Keratinocyte (primary cell): ENCODE measurements at places on chromosomes 5 and 9.

- DNase-seq = no peak
Measured at GRCh38 chr9:110975969-110976368, 62.3 kb downstream of the LPAR1 start.

DNA sequence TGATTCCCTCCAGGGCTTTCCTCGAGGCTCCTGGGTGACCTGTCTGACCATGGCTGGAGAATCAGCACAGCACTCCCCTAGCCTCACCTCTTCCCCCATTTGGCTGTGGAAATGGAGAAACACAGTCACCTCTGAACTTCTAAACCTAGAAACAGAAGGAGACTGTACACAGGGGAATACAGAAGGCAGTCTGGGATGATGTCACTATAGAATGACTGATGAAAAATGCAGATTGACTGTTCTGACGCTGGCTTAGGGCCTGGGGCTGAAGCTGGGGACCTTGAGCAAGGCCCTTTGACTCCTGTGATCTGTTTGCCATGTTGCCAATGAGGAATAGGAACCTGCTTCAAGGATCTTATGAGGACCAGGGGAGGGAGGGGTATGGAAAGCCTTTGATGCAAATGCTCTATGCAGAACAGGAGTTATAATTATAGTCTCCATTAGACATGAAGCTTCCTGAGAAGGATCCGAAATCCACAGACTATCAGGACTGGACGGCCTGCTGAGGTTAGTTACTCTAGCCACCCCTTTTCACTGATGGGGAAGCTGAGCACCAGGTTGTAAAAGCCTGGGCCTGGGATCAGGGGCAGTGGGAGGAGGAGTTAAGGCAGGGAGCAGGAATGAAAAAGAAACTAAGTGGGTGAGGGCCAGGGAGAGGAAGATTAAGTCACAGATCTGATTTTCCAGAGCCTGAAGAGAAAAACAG is 24.4 kb upstream of the ANXA6 start:
- DNase-seq = no peak

DNA sequence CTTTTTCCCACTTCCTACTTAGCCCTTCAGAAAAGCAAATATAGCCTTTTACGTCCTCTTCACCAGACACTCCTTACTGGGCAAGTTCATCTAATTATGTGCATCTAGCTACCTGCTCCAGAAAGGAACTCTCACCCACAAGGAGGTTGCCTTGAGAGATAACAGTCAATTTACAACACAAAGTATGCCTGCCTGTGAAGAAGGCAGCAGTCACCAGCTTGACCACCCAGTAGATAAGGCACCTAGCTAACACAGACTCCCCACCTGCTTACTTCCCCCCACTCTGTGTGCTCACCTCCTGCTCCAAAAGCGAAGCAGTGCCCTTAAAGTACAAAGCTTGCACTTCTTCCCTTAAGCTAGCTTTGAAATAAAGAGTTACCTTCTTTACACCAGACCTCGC is 111.7 kb upstream of the MRPS30 start:
- no peak for DNase-seq

DNA sequence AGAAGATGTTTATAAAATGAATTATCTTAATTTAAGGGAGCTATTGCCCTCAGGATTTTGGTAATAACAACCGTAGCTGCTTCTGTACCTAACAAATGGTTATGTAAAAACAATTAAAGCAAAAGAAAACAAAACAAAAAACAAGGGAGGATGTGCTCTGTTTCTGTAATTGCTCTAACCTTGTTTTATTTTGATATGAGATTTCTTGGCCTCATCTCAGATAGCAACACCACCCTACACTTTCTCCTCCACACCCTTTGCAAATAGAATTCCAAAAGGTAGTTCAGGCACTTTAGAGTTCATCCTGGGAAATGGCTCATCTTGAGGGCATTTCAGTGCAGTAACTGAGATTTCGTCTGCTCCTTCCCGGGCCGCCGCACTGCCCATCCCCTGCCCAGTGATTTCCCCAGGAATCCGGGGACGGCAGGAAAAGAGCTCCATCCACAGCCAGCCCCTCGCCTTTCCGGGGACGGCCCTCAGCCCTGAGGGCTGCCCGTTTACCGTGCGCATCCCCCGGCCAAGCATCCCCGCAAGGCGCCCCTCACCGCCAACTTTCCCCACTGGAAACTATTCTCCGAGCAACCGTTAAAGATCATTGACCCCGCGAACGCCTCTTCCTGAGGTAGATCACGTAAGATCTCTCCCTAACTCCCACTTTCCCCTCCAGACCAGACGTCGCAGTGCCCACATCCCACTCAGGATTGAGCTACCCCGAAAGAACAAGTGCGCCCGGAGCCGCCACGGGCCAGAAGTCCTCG is 1.2 kb downstream of the FNBP1 start:
- no peak for DNase-seq

GRCh38 chr9:113956901-113957300 is 80.8 kb downstream of the ZNF618 start:
- no peak for DNase-seq

GRCh38 chr5:36374266-36374862 is 72.7 kb upstream of the RANBP3L start:
- DNase-seq = no peak

DNA sequence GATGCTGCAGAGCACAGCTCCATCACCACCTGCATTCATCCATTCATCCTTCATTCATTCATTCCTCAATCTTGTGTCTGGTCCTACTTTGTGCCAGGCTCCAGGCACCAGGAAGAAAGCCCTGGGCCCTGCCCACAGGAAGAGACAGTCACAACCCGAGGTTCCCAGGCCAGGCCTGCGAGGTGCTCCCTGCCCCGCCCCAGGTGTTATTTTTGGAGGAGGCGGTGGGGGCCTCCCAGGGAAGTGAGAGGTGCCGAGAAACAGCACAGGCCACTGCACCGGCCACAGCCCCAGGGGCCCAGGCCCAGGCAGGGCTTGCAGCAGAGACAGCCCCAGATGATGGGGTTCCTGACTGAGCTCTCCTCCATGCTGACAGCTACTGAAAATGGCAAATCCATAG is 33.4 kb downstream of the VAV2 start:
- no peak for DNase-seq

DNA sequence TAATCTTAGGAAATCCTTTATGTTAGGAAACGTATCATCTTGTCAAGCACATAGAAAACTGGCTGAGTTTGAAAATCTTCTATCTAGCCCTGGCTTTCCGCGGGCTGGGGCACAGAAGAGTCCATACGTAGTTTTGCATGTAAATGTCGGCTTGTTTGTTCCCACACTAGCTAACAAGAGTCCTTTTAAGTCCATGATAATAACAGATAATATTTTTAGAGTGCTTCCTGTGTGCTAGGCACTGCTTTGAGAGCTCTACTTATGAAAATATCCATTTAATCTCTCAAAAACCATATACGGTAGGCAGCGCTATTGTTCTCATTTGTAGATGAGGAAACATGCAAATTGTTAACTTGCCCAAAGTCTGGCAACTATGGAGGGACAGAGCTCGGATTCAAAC is 40.5 kb downstream of the FYB1 start:
- no peak for DNase-seq

DNA sequence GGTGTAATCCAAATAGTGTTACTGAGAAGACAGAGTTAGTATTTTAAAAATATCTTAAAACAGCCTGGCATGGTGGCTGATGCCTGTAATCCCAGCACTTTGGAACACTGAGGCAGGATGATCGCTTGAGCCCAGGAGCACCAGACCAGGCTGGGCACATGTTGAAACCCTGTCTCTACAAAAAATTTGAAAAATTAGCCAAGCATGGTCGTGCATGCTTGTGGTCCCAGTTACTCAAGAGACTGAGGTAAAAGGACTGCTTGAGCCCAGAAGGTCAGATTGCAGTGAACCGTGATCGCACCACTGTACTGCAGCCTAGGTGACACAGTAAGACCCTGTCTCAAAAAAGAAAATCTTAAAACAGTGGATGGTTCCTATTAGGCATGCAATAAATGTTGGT is 12.4 kb downstream of the IFNA1 start:
- DNase-seq = no peak

GRCh38 chr5:9282211-9282610 is 263.7 kb downstream of the SEMA5A start:
- DNase-seq = no peak

GRCh38 chr5:133531178-133531577 is 81.2 kb downstream of the FSTL4 start:
- DNase-seq = no peak

DNA sequence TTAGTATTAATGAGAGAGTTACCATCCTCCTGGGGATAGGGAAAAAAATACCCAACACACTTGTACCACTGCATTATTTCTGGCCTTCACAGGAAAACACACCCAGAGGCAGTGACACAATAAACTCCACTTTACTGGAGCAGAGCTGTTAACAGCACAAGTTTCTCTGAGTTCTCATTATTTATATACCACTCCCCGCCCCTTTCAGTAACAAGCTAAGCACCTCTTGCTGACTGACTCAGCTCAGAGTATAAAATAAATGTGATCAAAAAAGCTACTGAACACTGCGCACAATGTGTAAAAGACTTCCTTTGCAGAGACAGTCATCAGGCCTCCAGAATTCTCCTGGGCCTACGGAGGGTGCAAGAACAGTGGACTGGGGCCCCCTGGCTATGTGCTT is 21.6 kb downstream of the KLF9 start:
- no peak for DNase-seq

DNA sequence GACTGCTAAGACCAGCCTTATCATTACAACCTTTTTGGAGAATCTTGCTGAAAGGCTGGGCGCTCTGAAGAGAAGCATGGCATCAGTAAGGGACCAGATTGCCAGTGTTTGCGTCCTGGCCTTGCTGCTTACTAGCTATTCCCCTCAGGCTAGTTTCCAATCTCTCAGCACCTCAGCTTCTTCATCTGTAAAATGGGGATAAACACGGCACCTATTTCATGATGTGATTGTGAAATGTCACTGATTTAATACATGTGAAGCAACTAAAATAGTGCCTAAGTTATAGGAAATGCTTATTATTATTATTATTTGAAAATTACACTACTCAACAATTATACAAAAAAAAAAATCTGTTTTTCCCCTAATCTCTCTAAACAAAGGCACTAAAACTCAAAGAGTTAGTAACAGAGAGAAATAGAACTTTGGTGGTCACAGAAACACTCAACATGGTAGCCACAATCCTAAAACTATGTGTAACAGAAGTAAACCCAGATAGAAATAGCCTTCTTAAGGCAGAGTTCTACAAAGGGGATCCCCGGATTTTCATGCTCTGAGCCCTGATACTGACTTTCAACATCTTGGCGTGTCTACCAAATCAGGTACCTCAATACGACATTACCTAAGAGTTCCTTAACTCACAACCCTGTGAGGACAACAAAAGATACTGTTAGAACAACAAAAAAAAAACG is 62.0 kb downstream of the ENC1 start:
- DNase-seq = no peak

DNA sequence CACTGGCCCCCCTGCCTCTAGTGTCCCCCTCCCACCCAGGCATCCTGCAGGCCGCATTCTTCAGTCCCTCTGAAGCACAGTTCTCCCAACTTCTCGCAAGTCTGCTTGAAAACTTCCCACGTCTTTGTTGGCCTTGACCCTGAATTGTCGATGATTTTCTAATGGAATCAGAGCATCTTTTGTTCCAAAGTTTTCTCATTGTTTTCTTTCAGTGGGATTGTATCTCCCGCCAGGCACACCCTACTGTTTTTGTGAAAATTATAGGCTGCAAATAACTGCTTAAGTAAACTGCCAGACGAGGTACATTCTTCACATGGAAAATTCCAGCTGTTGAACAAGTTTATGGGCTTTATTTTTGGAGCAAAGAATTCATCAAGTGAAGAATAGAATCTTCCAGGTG is 122.6 kb upstream of the SLC25A48 start:
- DNase-seq = no peak

DNA sequence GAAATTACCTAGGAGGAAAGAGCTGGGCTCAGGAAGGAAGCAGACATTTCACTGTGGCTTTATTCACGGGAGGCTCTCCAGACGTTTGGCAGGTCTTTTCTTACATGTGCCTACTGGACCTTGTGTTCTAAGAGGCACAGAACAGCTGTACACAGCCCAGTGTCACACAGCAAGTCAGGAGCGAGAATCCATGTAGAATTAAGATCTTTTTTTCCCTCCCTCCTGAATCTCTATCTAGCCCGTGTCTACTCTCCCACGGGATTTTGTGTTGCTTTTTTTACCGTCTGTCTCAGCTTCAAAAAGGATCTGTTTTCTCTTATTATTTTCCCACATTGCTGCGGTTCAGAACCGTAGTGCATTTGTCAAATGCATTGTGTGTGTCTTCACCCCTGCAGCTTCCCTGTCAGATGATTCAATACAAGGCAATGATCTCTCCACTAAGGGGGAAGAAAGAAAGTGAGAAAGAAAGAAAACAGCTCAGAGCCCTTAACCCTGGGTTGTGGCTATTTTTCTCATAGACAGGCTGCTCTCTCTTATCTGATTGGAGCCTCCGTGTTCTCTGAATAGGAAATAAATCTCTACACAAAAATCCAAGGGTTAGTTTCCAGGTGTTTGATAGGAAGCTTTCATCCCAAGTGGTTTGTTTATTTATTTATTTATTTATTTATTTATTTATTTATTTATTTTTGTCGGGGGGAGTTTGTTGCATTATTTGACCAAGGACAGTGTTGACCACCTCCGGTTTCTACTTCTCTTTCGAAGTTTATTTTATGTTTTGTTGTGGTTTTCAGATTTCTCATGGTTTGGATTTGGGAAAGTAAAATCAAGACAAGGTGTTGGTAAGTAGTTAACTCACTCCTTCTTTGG is 191.0 kb downstream of the NTRK2 start:
- no peak for DNase-seq

- no peak for DNase-seq
Measured at GRCh38 chr5:67293226-67293625, 96.6 kb upstream of the CD180 start.

- no peak for DNase-seq
Measured at GRCh38 chr5:114838937-114839336, 330.8 kb downstream of the TRIM36 start.

DNA sequence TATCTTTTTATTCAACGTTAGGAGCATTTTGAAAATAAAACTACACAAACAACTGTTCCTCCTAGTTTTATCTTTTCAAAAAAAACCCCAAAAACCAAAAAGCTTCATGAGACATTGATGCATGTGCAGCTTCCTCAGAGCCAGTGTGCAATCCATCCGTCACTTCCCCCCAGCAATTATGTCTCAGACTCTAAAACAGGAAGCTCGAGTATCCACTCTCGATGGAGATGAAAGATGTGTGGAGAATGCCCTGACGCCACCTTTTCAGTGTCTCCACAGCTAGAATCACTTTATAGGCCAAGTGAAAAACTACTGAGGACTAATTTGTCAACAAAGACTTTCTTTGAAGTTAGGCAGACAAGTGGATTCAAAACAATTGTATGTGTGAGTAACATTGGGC is 408.9 kb upstream of the SMARCA2 start:
- no peak for DNase-seq

GRCh38 chr5:135048930-135049329 is 14.9 kb upstream of the PITX1 start:
- no peak for DNase-seq

- DNase-seq = no peak
Measured at GRCh38 chr9:124760719-124761118, 10.4 kb downstream of the NR6A1 start.

- peak; percentile 81 for DNase-seq
Measured at GRCh38 chr5:82183828-82184227, 94.3 kb downstream of the RPS23 start.

GRCh38 chr5:149581931-149582768 is 852 bp downstream of the ARHGEF37 start:
- DNase-seq = no peak

GRCh38 chr9:128244837-128245231 is 31.0 kb downstream of the GOLGA2 start:
- no peak for DNase-seq

- no peak for DNase-seq
Measured at GRCh38 chr5:136750224-136750862, 385.0 kb upstream of the TRPC7 start.

GRCh38 chr9:69674716-69675438 is 2.7 kb upstream of the APBA1 start:
- DNase-seq = no peak

GRCh38 chr9:76298521-76299144 is 95.6 kb downstream of the RFK start:
- DNase-seq = no peak
